ENCODE measurements at places on chromosomes 4 and X.

DNA sequence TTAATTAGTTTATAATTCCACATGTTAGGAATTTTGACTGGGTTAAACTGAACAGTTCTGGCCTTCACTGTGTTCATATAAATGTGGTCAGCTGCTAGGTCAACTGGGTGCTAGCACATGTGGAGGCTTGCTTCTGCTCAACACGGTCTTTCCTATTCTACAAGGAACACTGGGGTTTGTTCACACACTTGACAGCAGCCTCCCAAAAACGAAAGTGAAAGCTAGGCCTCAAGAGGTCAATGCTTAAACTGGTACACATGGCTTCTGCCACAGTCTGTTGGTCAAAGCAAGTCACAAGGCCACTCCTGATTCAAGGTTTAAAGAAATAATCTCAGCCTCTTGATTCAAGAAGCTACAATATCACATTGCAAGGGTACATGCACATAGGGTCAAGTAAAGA lies 126.5 kb downstream of the QDPR start:
- DNase-seq, result no peak

GRCh38 chrX:119503484-119503861 lies 35.2 kb downstream of the SLC25A5 start:
- DNase-seq, result no peak

DNA sequence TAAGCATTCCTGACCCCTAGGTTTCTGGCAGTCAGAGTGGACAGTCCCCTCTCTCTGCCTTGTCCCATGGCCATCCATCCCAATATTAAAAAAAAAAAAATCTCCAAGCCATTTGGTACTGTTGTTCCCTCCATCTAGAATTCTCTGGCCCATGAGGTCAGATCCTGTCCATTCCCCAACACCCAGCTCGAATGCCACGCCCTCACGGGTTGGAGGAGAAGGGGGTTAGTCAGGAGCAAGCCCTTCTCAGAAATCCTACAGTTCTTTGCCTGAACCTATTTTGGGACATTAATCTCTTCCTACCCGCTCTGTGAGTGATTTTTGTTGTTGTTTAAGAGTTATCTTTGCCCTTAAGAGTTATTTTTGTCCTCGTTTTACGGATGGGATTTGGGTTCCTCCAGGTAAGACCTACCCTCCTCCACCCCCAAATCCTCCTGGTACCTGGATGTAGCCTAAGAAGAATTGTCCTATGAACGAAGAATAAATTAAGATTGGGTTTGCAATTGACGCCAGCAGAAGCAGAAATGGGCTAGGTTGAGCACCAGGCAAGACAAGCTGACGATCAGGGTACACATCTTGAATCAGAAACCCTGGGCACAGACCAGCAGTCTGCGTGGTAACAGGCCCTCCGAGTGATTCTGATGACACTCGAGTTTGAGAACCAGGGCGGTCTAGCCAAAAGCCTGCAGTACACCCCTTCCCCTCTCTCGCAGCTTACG lies 977 bp downstream of the RNF175 start:
- no peak for DNase-seq

DNA sequence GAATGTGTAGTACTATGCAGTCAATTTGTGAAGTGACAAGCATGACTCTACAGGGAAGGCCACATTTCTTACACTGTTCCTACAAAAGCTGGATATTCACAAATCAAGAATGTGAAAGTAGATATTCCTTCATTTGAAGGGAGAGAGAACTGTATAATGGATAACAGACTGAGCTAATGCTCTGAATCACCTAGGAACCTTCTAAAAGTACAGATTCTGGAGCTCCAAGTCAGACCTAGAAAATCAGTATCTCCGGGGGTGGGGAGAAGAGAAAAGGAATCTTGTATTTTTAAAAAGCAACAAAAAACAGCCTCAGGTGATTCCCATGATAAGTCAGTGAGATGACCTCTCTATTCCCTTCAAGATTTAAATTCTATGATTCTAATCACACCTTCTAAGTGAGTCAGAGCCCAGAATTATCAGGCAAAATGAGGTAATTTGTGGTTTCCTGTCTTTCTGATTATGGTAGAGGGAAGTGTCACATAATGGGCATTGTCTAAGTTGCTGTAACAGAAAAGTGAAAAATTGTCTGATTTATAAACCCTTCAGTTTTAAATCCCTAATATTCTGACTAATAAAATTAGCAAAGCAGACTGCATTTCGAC lies 80.9 kb downstream of the IL21 start:
- DNase-seq, result no peak

- no peak for DNase-seq
Observed at GRCh38 chr4:142435599-142436235, 410.4 kb downstream of the INPP4B start.

GRCh38 chr4:111610681-111611080 lies 534.6 kb upstream of the FAM241A start:
- DNase-seq, result no peak

DNA sequence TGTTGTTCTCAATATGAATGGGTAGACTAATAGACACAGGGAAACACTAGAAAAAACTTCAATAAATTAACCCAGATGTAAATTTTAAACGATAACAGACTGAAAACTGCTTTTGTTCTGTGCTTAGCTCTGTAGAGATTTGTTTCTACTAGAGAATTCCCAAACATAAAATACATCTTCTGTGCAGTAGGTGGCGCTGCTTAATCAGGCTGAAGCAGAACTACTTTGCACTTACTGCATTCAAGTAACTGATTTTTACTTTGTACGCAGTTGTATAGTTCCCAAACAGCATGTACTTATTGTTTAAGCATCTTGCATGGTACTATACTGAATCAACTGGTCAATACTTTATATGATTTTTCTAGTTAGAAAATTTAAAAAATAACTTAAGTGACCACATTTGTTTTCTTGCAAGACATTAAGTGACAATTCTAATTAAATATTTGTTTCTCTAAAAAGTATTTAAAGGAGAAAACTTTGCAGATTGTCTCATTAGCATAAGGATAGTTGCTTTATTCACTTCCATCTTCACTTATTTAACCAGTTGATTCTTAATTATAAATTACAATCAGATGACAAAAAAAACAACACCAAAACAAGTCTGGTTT lies 490.6 kb downstream of the IL15 start:
- peak; percentile 16 for DNase-seq

Measured in activated T-helper 1 cell treated with Interleukin-2 at 50 U/mL for 16 hours (primary cell).